Heart left ventricle (tissue), 16 donors: ENCODE measurements at places on chromosomes 1 and 21. TPM values are rescaled to one million over a fixed set of nuclear protein-coding genes. Genes with fewer than 3 reads are reported as not detected.

Gene SYCP1
- total RNA-seq = not detected

Gene BACH1
- 32.2 TPM for total RNA-seq

Gene TRIM67
- not detected for total RNA-seq

Gene CFAP107
- not detected for total RNA-seq

Gene B3GALT2
- total RNA-seq = 22.5 TPM

Gene TMCC2
- total RNA-seq = 1.5 TPM

Gene AXDND1
- 0.08 TPM for total RNA-seq

Gene ELF3
- total RNA-seq = 0.32 TPM

Gene PROX1
- 44.6 TPM for total RNA-seq

Gene DENND4B
- 41.8 TPM for total RNA-seq

Gene FCRL1
- not detected for total RNA-seq

Gene LEPR
- 11.5 TPM for total RNA-seq

Gene LMX1A
- total RNA-seq = not detected

Gene UBASH3A
- 0.86 TPM for total RNA-seq

Gene OR2G6
- total RNA-seq = not detected

Gene NEK2
- total RNA-seq = 0.28 TPM

Gene CA6
- not detected for total RNA-seq

Gene PYGO2
- 16.3 TPM for total RNA-seq

Gene LRRIQ3
- total RNA-seq = 1.5 TPM

Gene GBP6
- 0.09 TPM for total RNA-seq

Gene VSIG8
- total RNA-seq = not detected

Gene TSPAN2
- 4.8 TPM for total RNA-seq

Gene SLFNL1
- 0.25 TPM for total RNA-seq

Gene NMNAT2
- 1.9 TPM for total RNA-seq

Gene SLC30A1
- 29.2 TPM for total RNA-seq

Gene NAV1
- 67.2 TPM for total RNA-seq

Gene CITED4
- total RNA-seq = 23.7 TPM

Gene KCNK2
- 0.27 TPM for total RNA-seq

Gene AGMAT
- not detected for total RNA-seq

Gene TAS1R1
- total RNA-seq = not detected

Gene C8A
- not detected for total RNA-seq

Gene MAD2L2
- 15.9 TPM for total RNA-seq

Gene MOB3C
- 14.2 TPM for total RNA-seq

Gene FAM167B
- total RNA-seq = 13.7 TPM

Gene ASTN1
- 0.36 TPM for total RNA-seq

Gene OXCT2
- total RNA-seq = 2.7 TPM

Gene MRTO4
- total RNA-seq = 17.2 TPM

Gene KRTAP13-3
- total RNA-seq = not detected

Gene OR10J1
- not detected for total RNA-seq

Gene C1orf167
- 2.0 TPM for total RNA-seq

Gene INKA2
- 19.2 TPM for total RNA-seq

Gene MYBPHL
- 2.5 TPM for total RNA-seq

Gene HFM1
- total RNA-seq = 1.9 TPM

Gene LCE1D
- not detected for total RNA-seq

Gene SPRR2E
- total RNA-seq = not detected

Gene NUCKS1
- 83.8 TPM for total RNA-seq

Gene C1QC
- 20.9 TPM for total RNA-seq

Gene OLFM3
- total RNA-seq = not detected

Gene ALX3
- not detected for total RNA-seq
